Femur (tissue), 1 donor: ENCODE measurements at places on chromosomes 2 and 18.

DNA sequence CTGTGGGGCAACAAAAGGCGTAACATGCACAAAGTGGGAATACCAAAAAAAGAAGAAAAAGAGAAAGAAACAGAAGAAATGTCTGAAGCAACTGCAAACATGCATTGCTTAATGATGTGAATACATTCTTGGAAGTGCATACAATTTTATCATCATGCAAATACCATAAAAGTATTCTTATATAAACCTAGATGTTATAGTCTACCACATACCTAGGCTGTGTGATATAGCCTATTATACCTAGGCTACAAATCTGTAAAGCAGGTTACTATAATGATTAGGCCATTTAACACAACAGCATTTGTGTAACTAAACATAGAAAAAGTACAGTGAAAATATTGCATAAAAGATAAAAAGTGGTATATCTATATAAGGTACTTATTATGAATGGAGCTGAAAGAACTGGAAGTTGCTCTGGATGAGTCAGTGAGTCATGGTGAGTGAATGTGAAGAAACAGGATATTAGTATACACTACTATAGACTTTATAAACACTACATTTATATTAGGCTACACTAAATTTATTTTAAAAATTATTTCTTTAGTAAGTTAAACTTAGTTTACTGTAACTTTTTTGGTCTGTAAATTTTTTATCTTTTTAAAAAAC, 319.4 kb upstream of the KCNH7 start:
- DNase-seq, result no peak

- no peak for DNase-seq
Measured at GRCh38 chr18:6284300-6284699, 130.4 kb downstream of the L3MBTL4 start.

DNA sequence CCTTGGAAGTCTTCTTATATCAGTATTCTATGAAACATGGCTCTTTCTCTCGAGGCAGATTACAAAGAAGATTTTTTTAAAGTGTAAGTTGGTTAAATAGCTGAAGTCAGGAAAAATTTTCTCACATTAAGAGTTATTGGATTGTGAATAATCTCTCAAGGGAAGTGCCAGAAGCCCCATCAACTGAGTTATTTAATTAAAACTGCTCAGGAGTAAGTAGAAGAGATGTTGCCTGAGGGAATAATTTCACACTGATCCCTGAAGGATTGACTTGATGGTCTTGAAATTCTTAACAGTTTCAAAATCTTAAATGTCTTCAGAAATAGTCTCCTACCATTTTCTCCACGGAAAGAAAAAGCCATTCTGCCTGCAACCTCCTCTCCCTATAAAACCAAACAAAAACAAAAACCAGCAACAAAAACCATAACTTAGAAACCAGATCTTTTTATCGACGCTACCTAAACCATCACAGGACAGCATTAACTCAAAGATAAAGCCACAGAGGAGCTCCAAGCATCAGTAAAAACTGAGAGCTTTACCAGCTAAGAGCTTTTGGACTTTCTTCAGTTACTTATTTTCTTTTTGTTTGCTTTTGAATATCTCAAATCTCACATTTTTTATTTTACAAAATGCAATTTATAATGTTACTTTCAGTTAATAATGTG, 12.9 kb downstream of the CD226 start:
- DNase-seq, result no peak

DNA sequence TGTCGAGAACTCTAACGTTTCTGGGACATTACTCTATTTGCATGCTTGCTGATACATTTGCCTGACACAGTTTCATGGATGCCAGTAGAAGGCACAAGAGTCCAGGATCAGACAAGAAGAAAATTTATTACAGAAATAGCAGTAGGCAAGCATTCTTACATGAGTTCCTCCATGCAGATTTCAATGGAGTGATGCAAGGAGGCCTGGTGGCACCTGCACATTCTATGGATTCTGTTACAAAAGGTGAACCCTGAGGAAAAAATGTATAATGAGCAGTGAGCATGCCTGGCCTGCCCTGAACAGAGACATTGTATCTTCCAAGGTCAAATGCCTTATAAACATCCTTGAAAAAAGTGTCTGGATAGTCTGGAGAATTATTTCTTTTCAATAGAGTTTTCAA, 142.9 kb downstream of the DSEL start:
- no peak for DNase-seq

GRCh38 chr2:188159484-188159883, 132.2 kb upstream of the GULP1 start:
- no peak for DNase-seq

DNA sequence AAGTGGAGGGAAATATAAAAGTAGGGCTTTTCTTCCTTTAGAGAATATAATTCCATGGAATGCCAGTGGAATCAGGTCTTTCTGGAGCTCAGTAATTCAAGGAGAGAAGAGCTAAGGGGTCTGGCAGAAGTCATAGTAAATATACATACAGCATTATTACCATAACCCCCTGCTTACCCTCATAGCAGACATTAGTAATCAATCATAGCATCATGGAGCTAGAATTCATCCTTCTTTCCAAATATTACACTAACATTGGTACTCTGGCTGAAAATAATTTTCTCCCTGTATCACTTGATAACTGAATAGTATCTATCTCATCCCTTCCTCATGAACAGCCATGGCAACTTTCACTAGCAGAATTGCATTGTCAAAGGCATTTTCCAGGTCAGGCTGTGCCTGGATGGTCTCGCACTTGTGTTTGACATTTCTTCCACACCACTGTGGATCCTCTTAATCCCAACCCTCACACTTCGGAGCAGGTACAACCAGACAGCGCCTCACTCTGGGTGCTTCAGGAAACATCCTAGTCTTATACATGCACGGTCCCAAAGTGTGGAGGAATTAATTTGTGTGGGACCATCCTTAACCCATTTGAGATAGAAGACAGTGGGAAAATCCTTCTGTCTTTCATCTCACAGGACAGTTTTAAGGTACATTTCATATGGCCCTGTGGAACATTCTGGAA, 84.2 kb upstream of the SEC11C start:
- no peak for DNase-seq

DNA sequence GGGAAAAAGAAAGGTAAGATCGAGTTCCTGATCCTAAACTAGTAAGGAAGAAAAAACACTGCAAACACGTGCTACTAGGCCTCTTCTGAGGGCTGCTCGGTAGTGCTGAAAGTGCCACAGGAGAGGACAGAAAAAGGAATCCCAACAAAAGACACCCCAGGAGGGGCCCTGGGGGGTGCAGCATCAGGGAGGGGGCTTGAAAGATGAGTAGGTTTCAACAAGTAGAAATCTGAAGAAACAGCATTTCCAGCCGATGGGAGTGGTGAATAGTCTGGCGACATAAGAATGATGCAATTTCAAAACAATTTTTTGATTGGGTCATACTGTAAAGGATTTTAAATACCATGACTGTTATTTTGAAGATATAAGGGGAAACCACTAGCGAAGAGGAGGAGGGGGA, 98.6 kb downstream of the NOL10 start:
- no peak for DNase-seq

DNA sequence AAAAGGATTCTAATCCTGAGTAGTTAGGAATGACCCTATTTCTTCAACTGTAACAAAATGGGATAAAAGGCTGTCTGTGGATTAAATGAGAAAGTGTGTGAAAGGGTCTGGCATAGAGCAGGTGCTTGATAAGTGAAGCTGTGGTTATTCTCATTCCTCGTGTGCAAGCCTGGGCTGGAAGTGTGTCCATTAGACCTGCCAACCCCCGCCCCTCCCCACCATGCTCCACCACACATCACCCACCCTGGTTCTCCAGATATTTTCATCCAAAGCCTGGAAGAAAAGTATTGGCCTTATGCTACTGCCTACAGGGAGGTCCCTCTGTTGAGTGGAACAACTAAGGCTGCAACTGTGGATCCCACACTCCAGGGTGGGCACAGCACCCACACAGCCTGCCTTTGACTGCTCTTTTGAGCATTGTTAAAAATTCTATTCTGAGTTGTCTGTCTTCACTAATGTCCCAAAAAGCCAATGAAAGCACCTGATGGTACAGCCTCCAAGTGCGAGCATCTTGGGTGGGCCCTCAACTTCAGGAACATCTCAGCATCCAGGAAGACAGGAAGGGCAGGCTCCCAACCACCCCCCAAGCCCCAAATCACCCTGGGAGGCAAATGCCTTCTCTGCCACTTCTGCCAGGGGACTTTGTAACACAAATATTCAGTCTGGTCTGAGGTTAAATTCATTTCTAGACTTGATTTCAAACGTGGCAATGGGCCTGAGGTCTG, 102.8 kb upstream of the PPP1CB start:
- no peak for DNase-seq

DNA sequence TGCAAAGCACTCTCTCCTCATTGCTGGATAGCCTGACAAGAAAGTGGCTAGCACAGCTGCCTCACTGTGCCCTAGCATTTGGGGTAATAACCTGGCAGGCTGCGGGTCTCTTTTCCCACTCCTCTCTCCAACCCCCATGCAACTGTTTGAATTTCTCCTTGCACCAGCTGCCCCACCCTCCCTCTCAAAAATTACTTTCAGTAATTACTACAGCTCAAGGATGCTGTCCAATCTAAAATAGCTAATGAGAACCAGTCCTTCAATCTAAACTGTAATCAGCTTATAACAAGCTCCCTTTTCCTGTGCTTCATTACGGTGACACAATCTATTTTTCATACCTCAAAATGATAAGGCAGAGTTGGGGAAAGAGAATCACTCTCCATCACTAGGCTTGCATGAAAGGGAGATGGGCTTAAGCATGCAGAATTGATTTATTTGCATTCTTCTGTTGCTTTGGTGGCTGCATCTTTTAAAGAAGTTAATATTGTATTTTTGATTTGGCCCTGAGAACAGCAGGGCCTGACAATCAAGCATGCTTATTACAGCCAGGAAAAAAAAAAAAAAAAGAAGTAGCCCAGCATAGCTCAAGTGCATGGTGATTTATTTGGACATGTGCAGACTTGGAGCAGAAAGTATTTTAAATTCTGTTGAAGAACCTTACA, 881.8 kb downstream of the SLC4A3 start:
- no peak for DNase-seq

DNA sequence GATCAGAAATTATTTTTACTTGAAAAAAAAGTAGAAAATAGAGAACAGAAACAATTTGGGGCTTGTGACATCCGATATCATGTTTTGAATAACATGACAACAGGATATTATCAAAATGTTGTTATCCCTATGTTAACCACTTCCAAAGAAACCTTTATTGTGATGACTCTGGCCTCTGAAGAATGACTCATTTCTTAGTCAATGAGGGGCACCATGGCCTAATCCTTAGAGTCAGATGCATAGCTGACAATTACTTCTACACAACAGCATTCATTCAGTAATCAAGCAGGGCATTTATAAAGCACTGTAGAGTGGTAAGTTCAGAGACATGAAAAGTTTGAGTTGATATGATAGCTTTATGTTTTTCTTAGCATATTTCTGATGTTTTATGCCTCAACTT, 703.0 kb downstream of the RNF144A start:
- no peak for DNase-seq
